ENCODE measurements at places on chromosomes 11 and 22.

DNA sequence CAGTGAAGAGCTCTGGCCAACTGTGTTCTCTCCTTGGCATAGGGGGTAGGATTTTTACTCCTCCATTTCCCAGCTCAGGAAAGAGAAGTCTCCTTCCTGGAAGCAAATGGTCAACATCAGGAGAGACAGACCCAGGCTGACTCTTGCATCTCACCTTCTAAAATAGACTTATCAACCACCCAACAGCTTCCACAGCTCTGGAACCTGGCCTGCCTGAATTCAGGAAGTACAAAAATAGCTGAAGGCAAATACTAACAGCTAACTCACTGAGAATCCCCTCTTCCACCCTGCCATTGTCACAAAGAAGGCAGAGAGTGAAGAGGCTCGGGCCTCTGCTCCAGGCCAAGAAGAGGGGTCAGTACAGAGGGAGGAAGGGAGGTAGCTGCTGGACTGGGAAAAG lies 213.6 kb downstream of the NXPE2 start:
- DNase-seq = no peak

GRCh38 chr22:35893698-35894097 lies 134.9 kb downstream of the RBFOX2 start:
- no peak for DNase-seq

DNA sequence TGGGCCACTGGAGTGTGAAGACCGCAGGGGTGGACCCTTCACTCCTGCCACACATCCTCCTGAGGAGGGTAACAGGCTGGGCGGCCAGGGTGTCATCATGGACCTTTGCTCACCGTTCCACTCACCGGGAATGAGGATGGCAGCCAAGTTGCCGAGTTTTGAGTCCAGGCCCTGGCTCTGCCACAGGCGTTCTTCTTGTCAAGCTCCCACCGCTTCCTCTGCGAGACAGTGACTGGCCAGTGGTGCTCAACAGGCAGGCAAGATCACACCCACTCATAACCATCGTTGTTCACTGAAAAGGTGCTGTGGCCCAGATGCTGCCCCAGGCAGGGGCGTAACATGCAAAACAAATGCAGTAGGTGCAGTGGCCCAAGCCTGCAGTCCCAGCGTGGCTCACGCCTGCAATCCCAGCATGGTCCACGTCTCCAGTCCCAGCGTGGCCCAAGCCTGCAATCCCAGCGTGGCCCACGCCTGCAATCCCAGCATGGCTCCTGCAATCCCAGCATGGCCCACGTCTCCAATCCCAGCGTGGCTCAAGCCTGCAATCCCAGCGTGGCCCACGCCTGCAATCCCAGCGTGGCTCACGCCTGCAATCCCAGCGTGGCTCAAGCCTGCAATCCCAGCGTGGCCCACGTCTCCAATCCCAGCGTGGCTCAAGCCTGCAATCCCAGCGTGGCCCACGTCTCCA lies 5.0 kb upstream of the PANX2 start:
- DNase-seq = no peak

- no peak for DNase-seq
Measured at GRCh38 chr11:103315248-103315647, 206.0 kb downstream of the DYNC2H1 start.

DNA sequence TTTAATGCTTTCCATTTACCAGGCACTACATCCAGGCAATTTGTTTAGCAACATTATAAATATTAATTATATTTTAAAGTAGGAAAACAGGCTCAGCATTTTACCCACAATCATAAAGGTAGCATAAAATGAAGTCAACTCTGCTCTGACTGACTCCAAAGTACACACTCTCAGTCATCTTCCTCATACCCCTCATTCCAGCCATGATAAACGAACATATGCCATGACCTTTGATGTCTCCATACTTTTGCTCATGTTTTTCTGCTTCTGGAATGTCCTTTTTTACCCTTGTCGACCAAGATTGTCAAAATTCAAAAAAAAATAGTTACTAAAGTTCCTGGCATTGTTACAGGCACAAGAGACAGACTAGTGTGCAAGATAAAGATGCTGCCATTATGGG lies 77.7 kb upstream of the SOX6 start:
- no peak for DNase-seq

DNA sequence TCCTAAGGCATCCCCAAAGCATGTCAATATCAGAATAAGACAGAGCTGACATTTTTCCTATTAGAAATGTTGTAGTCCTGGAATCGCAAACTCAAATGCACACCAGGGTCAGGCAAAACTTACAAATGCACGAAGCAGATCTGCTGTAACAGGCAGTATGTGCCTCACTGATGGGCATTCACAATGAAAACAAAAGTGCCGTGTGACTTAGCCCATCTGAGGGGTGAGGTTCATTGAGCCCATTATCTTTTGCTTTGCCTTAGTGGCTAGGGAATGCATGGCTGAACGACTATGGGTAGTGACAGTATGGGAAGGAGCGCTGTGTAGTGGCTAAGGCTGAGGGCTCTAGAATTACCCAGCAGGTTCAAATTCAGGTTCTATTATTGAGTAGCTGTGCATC lies 43.1 kb upstream of the RASSF10 start:
- no peak for DNase-seq

GRCh38 chr11:31720225-31720624 lies 90.9 kb downstream of the PAX6 start:
- DNase-seq = no peak

DNA sequence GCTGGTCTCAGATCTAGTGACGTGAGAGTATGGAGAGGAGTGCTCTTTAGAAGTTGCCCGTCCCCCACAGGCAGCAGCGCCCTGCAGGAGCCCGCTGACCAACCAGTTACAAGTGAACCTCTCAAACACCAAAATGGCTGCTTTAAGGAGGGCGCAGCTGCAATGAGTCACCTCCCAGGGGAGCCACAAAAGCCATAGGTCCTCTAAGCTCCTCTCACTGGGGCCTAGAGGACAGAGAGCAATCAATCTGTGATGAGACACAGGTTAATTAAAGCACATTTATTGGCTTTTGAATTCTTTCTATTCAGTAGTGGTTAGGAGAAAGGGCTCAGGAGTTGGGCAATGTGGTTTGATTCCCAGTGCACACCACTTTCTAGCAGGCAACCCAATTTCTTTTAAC lies 15.5 kb upstream of the RAPSN start:
- no peak for DNase-seq

DNA sequence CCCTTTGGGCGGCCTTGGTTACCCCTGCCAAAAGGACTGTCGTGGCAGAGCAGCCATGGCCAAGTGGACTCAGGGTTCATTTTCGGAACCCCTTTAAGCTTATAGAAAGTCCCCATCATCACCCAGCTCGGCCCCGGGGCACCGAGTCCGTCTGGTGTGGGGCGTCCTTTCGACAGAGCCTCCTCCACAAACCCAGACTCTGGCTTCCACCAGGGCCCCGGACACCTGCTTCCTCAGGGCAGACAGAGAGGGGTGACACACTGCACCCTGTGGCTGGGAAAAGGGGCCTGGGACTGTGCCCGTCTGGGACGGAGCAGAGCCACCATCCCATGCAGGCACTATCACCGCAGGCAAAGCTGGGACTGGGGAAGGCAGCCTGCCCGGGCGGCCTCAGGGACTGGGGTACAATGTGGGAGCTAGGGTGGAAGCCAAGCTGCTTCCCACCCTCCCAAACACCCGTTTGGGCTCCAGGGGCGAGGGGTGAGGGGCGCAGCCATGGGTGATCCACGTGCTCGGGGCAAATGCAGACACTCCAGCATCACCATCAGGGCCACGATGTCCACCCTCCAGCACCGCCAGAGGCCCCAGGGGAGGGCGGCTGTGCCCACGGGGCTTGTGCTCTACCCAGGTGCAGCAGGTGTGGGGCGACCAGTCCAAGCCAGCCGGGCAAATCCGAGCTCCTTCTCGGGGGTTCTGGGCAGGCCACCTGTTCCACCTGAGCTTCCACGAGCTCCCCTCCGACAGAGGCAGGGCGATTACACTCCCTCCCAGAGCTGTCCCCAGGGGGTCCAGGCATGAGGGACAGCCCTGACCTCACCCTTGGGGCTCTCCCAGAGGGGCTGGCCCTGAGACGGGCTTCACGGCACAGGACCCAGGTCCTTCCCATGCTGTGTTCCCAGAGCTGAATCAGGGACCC lies 11.7 kb upstream of the MRPL23 start:
- DNase-seq = no peak

- DNase-seq = no peak
Measured at GRCh38 chr22:37174964-37175363, 13.1 kb downstream of the C1QTNF6 start.

DNA sequence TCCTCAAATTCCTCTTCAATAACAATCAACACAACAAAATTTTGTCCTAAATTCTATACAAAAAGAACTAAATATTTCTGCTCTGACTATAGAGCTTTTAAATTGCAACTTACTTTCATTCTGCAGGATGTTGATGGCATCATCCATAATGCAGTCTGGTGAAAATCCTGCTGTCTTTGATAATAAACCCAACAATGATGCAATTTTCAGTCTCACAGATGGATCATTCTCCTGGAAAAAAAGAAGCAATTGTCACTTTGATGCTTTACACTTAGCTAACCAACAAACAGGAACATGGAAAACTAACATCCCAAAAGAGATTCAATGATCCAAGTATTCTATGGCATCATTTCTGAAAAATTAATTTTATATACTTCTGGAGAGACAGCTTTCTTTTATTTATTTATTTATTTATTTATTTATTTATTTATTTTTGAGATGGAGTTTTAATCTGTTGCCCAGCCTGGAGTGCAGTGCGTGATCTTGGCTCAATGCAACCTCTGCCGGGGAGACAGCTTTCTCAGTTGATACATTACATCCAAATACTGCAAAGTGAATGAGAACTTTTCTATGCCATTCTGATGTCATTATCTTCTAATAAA lies 13.0 kb downstream of the INTS4 start:
- DNase-seq = no peak

GRCh38 chr22:42925598-42925997 lies 68.5 kb upstream of the ARFGAP3 start:
- no peak for DNase-seq

DNA sequence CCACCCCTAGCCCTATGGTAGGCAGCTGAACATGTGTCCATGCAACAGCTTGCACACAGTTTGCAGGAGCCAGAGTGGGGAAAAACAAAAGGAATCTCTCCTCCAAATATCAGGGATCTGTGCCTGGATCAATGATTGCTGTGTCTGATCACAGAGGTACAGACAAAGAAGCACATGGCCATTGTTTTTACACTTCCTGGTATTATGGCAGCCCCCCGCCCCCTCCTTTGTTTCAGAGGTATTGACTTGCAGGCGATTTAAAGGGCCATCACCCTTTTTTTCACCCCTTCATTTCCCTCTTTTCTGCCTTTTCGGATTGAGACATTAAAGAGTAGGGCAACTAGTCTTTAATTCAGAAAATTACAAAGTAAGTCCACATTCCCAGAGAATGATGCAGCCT lies 453.0 kb upstream of the LUZP2 start:
- DNase-seq = no peak

DNA sequence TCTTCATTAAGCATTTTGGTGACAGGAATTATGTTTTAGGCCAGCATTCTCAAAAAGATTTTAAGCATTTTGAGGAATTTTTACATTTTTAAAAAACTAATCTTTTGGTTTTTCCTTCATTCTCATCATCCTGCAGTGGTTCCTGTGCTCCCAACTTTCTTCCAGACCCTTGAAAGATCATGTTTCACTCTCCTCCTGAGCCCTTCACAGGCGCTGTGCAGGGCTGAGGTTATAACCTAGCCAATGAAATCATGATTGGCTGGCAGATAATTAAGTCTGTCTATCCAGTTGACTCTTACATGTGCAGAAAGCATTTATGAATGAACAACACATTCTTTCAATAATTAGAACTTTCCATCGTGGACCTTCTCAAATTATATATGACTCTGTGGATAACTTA lies 226.3 kb downstream of the DDX10 start:
- no peak for DNase-seq

DNA sequence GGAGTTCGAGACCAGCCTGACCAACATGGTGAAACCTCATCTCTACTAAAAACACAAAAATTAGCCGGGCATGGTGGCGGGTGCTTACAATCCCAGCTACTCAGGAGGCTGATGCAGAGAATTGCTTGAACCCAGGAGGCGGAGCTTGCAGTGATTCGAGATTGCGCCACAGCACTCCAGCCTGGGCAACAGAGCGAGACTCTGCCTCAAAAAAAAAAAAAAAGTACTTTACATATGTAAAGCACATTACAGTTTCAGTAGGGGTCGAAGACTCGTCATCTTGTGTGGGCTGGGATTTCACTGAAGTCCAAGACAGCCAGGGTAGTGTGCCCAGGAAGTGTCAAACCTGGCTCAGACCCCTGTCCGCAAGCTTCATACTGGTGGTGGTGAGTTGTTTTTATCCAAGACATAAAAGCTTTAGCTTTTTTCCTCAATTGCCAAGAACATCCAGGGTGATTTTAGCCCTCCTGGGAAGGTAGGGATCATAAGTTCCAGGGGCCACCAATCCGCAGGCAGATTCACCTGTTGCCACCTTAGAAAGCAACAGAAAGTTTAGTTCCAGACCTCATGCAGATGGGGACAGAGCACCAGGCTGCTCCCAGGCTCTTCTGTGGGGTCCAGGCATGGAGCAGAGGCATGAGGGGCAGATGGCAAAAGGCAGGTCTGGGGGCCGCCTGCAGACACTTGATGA lies 21.6 kb upstream of the ADORA2A start:
- no peak for DNase-seq

Data from stimulated activated CD4-positive, alpha-beta T cell treated with anti-CD3 and anti-CD28 coated beads, Interleukin-15, amount 100 ng/mL, for 48 hours (primary cell).